ENCODE measurements at places on chromosomes 3 and 15.

- DNase-seq = no peak
Measured at GRCh38 chr3:179464323-179465092, 13.2 kb upstream of the GNB4 start.

DNA sequence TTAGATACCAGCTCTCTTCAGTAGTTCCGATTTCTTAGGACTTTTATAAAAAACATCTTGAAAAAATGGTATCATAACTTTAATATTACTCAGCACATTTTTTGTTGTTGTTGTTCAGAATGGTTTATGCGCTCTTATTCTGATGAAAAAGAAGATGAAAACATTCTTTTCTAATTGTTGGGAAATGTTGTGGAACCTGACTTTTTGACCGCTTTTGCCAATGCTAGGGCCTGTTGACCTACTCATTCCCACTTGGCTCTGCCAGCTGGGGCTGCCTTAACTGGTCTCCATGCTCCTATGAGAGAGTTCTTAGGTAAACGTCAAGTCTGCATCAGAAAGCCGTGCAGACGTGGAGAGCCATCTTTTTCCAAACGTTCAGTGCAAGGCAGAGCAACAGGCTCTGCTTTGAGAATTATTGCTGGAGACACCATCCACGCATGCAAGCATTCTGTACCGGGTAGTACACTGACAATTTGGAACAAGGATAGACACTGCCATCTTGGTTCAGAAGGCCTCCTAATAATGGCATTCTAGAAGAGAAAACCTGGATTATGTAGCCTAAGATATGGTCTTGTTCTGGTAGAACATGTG, 176.8 kb downstream of the GHSR start:
- no peak for DNase-seq

DNA sequence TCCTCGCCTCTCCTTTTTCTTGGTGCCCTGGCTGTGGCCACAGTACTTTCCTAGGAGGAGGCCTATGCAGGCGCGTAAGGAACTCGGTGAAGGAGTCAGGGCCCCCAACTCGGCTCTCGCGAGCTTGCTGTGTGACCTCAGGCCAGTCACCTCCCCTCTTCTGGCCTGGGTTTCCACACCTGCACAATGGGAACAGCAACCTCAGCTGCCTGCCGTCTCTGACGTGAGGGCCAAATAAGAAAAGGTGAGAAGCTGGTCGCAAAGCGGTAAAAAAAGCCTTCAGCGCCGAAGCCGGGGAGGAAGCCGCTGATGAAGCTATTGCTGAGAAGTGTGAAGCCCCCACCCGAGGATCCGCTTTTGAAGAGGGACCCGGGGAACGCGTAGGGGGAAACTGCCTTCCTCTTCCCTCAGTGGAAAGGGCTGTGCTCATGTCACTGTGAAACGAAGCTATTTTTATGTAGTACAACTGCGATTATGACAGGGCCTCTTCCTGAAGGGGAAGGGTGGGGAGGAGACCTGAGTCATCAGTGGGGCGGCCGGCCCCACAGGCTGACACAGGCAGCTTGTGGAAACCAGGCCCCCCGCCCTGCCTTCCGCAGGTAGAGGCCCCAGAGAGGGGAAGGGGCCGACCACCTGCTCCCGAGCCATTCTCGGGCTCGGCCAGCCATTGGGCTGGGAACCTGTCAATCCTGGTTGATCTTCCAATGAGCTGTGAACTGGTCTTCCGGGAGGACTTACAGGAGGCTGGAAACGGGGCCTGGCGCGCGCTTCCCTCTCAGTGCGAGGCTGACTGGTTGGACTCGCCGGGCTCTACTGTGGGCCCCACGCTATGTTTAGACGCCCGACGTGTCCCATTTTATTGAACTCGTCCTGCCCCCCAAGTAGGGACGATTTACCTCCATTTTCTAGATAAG, 18.0 kb upstream of the ANKDD1A start:
- DNase-seq = peak; percentile 95

- no peak for DNase-seq
Measured at GRCh38 chr3:11523572-11524101, 120.1 kb downstream of the VGLL4 start.

- DNase-seq = no peak
Measured at GRCh38 chr3:56748663-56749231, 53.0 kb downstream of the ARHGEF3 start.

DNA sequence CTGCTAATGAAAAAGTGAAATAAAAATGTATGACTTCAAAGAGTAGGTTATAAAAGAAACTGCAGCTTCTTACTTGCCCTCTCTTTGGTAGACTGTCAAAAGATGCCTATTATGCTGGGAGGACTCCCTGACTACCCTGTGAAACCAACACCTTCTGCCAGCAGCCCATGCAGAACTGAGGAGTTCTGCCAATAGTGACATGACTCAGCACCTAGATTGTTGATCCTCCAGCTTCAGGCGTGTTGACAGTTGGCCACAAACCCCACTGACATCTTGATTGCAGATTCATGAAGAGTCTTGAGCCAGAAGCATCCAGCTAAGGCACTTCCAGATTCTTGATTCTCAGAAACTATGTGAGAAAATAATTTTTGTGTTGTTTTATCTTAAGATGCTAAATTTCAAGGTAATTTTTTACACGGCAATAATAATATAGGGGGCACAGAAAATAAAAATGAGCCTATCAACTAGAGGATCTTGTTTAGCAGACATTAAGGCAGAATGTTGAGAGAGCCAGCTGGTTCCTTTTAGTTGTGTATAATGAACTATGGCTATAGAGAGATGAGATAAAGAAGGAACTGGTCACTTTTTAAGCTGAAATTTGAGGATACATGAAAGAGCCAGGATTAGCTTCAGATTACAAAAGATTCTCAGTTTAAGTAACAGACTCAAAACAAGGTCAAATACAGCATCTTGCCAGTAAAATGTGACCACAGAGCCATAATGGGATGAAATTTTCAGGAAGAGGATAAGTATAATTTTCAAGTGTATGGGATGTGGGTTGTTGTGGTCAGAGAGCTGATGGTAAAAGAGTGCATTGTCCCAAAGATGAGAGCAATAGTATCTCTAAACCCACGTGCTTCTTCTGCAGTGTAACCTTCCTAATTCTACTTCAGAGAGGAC, 588.7 kb upstream of the CBLB start:
- no peak for DNase-seq

- peak; percentile 9 for DNase-seq
Measured at GRCh38 chr15:65981837-65982626, 112.7 kb downstream of the RAB11A start.

DNA sequence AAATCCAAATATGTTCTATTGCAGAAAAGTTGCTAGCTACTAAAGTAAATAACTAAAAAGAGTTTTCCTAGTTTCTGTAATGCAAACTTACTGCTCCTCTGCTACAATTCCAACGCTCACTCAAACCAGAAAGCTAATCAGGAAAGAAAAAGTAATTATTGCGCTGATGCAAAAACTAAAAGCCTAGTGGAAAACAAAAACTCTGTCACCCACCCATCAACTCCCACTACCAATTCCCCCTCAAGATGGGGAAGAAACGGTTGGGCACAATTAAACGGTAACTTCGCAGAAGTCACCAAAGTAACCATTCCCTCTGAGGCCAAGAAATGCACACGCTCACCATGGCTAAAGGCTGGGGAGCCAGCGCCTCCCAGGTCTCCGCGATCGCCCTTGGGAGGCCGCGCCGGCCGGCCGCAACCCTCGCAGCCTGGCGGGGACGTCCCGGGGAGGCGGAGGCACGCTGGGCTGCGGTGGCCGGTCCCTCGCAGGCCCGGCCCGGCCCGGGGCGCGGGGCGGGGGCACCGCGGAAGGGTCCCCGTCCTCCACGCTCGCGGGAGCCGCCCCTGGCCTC, 684 bp downstream of the SLTM start:
- DNase-seq = no peak

GRCh38 chr15:82878325-82878724, 68.9 kb downstream of the WHAMM start:
- DNase-seq = no peak

GRCh38 chr3:177976241-177976640, 560.0 kb upstream of the KCNMB2 start:
- DNase-seq = no peak

- DNase-seq = peak; percentile 74
Measured at GRCh38 chr3:189132231-189132671, 39.5 kb upstream of the TPRG1 start.

GRCh38 chr3:27479806-27480543, 4.2 kb downstream of the SLC4A7 start:
- no peak for DNase-seq

DNA sequence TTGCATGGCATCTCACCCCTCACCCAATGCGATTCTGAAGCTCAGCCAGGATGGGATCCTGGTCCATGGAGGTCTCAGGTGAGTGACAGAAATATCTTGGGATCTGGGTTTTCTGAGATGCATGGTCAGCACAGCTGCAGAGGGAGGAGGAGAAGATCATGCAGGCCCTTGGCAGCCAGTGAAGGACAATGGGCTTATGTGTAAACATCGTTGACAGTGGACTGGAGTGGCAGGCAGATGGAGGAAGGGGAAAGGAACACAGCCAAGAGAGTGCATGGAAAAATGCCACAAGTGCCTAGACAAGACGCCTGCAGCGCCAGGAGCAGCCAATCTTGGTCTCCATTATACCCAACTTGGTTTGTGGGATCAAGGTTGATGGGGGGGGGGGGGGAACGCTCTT, 347.9 kb downstream of the MCTP2 start:
- DNase-seq = no peak

DNA sequence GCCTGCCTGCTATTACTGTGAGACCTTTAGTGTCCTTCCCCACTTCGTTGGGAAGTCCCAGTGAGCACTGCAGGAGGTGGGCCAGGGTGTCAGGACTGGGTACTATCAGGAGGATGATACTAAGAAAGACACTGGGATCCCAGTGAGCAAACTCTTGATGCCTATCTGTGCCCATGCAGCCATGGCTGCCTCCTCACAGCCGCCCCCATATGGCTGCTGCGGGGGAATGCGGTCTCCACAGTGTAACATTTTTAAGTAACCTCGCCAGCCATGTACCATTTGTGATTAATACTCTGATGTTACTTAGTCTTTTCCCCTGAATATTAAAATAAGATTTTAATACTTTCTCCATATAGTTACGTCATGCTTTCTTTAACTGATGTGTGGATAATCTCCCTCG, 312.2 kb downstream of the RYR3 start:
- no peak for DNase-seq

- DNase-seq = no peak
Measured at GRCh38 chr15:91219206-91219605, 119.1 kb downstream of the SV2B start.

GRCh38 chr15:56366211-56366610, 985 bp downstream of the TEX9 start:
- DNase-seq = no peak

GRCh38 chr3:112297714-112298113, 3.7 kb upstream of the SLC9C1 start:
- DNase-seq = no peak

DNA sequence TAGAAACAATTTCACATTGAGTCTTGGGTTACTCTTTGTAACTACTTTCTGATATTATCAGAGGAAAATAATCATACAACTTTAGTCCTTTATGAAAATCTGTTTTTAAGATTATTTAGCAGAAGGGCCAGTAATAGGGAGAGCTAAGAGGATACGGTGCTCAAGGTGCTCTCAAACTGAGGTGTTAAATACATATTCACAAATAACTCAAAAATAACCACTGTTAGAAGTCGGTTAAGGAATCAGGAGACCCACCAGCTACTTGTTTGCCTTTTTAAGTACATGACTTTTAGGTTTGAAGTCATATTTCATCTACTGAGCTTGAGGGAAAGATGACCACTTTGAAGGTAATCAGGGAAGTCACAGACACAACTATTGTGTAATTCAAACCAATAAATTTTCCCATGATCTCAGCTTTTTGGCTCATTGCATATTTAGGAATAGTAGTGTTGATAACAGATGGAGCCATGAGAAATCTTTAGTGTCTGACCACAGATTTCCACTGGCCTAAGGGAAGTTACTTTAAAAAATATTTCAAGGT, 1.4 kb upstream of the RSRC1 start:
- DNase-seq = no peak

DNA sequence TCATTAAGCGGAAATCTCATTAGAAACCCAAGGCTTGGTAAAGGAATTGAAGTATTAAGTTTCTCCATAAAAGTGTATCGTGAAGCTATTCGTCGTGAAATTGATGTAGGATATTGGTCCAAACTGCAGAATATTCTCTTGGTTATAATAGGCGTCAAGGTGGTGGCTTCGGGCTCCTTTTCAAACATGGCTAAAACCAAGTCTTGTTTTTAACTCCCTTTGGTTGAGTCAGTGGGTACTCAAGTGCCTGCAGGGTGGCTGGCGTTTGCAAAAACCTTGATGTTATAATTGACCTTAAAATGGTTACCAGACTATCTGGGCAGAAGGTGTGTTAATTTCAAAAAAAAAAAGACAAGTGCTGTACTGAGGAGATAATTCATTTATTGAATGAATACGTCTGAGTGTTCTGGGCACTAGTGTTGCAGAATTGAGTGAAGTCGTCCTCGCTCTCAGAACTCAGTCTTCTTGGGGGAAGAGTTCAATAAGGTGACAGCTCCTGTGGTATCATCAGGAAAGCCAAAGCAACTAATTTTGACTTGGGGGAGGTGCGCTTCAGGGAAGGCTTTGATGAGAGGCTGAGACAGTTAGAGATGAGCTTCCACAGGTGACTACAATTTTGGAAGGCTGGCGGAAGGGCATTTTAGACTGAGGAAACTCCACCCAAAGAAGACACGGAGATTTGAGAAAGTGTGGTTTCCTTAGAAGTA, 1.5 kb downstream of the UBE2Q2 start:
- DNase-seq = peak; percentile 27

DNA sequence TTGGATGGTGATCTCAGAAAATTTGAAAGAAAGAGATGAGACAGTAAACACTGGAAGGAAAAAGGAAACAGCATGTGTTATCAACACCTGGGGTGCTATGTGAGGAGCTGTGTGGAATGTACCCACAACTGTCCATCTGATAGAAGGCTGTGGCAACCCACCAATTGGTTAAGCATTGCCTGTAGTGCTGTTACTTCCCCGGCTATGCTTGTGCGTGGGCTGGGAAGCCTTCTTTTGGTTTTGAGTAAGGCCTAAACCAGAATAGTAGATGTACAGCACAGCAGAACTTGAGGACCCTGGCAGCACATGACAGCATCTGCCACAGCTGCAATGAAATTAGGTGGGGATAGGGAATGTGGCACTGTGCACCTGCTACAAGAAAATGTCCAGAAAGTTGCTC, 184.5 kb downstream of the FHIT start:
- DNase-seq = no peak

DNA sequence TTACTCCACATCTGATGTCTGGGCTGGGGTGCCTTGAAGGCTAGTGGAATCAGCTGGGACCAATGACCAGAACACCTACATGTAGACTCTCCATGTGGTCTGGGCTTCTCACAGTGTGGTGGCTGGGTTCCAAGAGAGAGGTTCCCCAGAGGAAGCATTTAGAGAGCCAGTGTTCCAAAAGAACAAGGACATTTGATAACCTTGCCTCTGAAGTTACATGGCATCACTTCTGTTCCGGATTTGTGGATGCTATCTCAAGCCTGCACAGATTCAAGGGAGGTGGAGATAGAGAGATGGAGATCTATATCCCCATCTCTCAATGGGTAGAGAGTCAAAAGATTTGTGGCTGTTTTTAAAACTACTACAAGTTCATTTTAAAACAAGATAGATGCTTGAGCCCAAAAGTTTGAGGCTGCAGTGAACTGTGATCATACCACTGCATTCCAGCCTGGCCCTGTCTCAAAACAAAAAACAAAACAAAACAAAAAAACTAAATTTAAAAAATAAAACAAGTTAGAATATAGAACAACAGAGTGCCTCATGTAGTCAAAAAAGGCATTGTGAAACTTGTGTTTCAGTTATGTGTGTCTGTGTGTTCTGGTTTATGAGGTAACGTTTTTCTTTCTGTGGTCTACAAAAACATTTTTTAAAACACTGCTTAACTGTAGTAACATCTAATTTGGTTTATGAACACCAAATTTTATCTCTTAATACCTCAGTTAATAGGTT, 44.8 kb downstream of the PDE8A start:
- no peak for DNase-seq

Data from effector memory CD4-positive, alpha-beta T cell (primary cell).